ENCODE measurements at places on chromosomes 3 and 15.

DNA sequence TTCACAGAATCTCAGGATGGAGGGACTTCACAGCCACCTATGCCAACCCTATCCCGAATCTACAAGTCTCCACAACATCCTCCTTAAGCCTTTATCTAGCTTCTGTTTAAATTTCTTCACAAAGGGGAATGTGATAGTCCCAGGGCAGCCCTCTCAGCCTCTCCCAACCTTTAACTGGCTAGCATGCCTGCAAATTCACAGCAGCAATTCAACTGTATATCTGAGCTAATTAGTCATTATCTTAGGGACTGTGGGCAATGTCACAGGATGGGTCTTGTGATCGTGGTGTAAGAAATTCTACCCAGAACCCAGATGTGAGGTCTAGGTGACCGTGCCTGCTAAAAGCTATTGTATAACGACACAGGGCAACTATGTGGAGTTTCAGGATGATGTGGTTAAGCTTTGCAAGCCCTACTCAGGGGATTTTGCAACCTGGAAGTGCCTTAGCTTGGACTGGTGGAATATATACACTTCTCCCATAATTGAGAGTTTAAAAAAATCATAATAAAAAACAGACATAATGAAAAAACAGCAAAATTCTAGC is 65.5 kb upstream of the FBN1 start:
- DNase-seq = no peak

DNA sequence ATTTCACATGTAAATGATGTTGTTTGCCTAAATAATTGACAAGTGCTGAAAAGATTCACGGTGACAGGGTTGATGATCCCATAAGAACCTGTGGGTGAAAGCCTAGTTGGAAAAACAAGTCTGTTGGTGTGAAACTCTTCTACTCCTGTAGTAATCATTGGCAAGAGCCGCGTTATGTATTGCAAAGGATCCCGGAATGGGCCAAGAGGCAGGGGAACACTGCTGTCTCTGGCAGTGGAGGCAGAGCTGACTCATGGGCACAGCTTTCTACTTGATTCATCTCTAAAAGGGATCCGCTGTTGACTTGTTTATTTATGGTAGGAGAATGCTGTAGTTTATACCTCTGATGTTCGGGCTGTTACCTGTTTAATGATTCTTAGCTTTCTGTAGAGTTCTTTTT is 63.1 kb downstream of the MAP6D1 start:
- DNase-seq = no peak

GRCh38 chr3:98109807-98110549 is 20.5 kb upstream of the OR5H1 start:
- DNase-seq = no peak

DNA sequence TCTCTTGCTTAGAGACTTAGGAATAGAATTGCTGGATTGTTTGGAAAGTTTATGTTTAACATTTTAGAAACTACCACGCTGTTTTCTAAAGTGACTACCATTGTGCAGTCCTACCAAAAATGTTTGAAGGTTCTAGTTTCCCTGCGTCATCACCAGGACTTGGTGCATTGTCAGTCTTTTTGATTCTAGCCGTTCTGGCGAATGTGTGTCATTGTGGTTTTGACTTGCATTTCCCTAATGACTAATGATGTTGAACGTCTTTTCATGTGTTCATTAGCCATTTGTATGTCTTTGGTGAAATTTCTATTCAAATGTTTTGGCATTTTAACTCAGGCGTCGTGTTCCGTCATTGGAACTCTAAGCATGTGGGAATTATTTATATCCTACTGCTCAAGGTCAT is 58.0 kb downstream of the CHD2 start:
- peak; percentile 69 for DNase-seq

GRCh38 chr3:178041931-178042330 is 494.3 kb upstream of the KCNMB2 start:
- DNase-seq = no peak

DNA sequence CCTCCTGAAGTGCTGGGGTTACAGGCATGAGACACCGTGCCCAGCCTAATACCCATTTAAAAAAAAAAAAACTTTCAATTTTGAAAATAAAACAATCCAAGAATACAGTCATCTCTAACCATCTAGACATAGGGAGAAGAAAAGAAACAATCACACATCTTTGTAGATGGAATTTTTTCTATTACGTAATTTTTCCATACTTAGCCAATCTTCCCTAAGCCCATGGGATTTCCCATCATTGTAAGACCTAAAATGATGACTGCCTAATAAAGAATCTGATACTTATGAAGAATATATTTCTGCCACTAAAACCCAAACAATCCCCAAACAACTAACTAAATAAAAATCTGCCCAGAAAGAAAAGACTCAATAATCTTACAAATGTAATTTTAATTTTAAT is 88.7 kb downstream of the CBLB start:
- no peak for DNase-seq

GRCh38 chr15:85563328-85563727 is 182.9 kb downstream of the AKAP13 start:
- no peak for DNase-seq

DNA sequence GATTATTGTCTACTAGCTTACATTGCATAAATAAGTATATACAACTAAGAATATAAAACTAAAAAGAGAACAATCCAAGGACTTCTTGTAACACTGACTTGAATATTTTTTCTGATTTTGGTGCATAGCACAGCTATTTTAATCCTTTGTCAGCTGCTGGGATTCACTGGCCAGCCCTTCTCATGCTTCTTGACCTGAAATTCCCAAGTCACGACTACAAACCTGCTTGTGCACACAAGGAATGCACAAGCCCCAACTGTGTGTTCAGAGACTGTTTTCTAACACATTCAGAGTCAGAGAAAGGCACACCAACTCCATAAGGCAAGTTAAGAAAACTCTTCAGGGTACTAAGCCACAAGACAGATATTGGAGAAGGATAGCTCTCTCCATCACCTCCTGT is 80.9 kb downstream of the TNIK start:
- DNase-seq = no peak

GRCh38 chr3:31187380-31187779 is 292.9 kb upstream of the GADL1 start:
- no peak for DNase-seq

DNA sequence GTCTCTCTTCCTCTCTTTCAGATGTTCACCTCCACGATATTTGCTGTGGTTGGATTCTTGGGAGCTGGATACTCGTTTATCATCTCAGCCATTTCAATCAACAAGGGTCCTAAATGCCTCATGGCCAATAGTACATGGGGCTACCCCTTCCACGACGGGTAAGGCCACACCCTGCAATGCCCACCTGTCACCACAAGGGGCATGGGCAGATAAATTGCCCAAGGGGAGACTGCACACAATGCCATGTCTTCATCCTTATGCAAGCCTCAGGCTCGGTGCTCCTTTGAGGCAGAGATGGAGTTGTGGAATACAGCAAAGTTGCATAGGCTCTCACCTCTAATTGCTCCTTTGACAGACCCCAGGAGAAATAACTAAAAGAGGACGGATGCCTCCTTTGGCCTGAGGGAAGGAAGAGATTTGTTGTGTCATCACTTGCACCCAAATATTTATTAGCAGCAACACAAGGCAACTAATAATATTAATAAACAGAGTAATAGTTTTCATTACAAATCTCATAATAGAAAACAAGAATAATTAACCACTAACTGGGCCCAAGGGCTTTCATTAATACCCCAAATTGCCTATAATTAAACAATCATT is 13.2 kb downstream of the TM4SF4 start:
- peak; percentile 76 for DNase-seq

DNA sequence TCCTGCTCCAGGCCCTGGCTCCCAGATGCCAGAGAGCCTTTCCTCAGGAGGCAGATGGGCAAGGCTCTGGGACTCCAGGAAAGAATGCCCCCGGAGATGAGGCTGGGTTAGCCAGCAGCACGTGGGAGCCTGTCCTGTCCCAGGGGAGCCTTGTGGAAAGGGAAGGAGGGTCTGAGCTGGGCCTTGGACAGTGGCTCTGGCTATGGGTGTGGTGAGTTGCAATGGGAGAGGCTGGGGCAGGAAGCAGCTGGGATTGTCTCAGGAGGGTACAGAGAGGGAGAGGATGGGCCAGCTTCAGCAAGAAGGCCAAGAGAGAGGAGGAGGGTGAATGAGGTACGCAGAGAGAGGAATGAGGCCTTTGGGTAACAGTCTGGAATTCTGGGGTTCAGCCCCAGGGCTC is 17.4 kb upstream of the CACNA2D2 start:
- DNase-seq = no peak

GRCh38 chr3:53789459-53789858 is 56.8 kb downstream of the CHDH start:
- DNase-seq = no peak

DNA sequence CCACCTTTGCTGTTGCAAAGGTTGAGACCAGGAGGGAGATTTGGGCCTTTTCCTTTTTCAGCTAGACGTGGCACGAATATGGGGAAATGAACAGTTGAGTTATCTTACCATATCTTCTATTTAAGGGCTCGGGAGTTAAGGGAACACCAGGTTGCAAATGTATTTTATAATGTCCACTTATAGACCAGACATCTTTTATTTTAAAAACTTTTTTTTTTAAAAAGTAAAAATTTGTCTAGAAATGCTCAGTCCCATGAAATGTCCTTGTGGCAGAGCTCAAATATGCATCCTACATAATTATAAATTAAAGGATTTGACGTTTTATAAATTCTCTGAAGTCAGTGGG is 103.6 kb upstream of the VEPH1 start:
- no peak for DNase-seq

DNA sequence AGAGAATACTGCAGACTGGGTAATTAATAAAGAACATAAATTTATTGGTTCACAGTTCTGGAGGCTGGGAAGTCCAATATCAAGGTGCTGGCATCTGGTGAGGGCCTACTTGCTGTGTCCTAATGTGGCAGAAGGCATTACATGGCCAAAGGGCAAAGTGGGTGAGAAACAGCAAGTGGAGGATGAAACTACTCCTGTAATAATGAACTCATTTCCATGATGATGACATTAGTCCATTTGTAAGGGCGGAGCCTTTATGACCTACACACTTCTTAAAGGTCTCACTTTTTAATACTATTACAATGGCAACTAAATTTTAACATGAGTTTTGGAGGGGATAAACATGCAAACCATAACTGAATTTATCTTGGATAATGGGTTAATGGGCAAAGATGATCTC is 139.6 kb upstream of the SGO1 start:
- no peak for DNase-seq

DNA sequence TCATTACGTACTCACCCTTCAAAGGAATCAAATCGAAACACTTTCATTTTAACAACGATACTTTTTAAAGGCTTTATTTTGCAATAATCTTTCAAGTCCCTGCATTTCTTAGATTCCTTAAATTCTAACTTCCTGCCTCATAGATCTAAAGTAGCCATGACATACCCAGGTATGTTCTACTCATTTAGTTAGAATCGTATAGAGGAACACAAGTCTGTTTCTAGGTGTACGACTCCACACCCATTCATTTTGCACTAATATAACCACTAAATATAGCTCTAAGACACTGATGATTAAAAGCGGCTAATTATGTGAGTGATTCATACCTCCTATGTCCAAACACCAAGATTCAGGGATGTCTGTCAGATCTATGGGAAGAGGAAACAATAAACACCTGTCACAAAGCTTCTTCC is 1.3 kb downstream of the ATP13A3 start:
- DNase-seq = peak; percentile 52

DNA sequence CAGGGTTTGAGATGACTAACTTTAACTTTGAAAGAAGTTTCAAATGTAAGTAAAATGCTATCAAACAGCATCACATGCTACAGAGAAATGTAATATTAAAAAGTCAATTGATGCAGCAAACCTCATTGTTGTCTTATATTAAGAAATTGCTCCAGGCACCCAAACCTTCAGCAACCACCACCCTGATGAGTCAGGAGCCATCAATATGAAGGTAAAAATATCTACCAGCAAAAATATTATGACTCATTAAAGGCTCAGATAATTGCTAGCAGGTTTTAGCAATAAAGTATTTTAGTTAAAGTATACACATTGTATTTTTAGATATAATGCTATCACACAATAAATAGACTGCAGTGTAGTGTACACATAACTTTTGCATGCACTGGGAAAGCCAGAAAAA is 746.3 kb downstream of the ZPLD1 start:
- DNase-seq = no peak

DNA sequence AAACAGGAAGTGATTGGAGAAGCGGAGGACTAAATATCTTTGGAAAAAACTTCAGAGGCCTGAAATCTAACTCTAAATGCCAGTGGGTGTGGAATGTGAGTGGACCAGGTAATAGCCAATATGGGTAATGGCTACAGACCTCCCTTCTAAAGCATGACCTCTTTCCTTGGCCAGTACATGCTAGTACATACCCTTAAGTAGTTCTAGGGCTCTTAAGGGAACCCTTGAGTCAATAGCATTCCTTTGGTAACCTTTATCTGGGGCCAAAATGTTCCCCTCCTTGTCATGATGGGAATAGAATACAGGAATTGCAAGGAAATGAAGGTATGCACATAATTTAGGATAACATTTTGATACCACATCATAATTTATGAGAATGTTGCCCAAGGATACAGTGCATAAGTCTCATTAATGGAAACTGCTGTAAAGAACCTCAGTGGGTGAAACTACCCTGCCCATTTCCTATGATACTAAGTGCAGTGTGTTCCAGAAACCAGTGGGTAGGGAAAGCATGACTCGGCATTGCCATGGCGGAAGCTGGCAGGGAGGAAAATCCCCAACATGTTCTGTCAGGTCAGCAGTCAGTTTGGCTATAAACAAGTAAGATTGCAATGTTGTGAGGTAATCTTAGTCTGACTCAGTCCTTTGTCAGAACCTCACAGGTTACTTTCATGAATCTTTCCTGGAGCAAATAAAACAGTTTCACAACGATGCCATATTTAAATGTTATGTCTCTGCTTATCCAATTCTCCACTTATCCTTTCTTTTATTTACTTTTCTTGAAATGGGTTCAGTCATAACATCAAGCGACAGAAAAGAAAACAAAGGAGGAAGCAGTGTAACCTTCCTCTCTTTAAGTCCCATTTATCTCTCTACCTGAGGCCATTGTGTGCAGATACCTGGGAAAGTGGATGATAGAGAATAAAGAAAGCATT is 23.5 kb upstream of the RAP2B start:
- DNase-seq = peak; percentile 80

DNA sequence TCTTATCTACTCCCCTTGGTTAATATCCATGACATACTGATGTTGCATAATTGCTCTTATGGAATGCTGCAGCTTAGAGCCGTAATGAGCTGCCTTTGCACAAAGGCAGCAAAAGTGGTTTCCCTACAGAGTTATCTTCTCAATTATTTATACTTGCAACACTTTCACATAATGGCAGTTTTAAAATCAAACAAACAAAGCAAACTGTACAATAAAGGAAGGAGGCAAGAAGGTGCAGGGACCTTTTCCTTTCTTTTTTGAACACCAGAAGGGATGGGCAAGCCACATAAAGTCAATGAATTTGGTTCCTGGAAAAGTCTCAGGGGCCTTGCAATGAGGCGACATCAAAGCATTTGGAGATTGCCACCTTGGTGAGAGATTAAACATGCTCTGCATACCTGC is 188.0 kb downstream of the MEIS2 start:
- no peak for DNase-seq

- no peak for DNase-seq
Measured at GRCh38 chr15:31236184-31237042, 90.2 kb upstream of the KLF13 start.

- no peak for DNase-seq
Measured at GRCh38 chr3:81419228-81419627, 342.2 kb downstream of the GBE1 start.

- DNase-seq = no peak
Measured at GRCh38 chr3:193230610-193231009, 10.4 kb upstream of the PLAAT1 start.
